CD4-positive, CD25-positive, alpha-beta regulatory T cell (primary cell): ENCODE measurements at places on chromosomes 2 and 18. TPM values are rescaled to one million over a fixed set of nuclear protein-coding genes. Genes with fewer than 3 reads are reported as not detected.

Gene SPC25
- 0.96 TPM for total RNA-seq

DNA sequence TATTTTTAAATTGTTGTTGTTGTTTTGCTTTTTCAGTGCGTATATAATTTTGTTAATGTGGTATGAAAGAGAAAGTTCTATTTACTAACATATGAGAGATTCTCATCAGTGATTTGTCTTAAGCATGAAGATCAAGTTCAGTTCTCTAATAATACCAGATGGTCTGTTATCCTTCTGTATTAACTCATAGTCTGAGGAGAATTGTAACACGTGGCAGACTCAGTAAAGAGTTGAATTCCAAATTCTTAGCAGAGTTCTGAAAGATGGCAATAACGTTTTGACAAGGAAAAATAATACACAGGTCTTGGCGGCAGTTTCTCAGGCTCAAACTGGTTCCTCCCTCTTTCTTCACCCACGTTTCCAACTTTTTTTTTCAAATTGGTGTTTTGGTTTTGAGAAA, 17.2 kb upstream of the COL3A1 start:
- no peak overlapping the region for H3K27ac ChIP-seq
- no peaks in the 10 kb centered on the region for H3K27me3 ChIP-seq
- no peaks in the 10 kb centered on the region for H3K36me3 ChIP-seq

DNA sequence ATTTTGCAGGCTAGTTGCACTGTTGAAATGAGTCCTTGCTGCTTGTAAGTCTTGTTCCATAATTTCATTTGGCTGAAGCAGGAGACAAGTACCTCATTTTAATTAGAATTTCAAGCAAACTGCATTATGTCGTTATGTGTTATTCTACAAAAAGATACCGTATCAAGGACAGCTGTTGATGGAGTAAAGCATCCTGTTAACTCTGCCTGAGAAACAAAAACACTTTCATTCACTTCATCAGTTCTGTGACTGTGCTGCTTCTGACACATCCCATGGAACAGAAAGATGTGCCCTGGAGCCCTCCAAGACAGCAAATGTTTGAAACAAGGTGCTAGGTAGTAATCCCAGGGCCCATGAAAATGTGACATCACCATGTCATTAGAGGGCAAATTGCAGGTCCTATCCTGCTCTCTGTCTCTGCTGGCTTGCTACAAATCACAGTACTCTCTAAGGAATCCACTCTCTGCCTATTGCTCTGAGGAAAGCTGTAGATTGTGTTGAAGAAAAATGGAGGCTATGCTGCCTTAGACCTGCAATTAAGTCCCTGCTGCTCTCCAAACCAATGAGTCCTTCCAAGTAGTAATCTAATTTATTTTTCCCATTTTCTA, 209.7 kb upstream of the PARD3B start:
- H3K27ac ChIP-seq = no peak overlapping the region
- H3K4me3 ChIP-seq = no peak overlapping the region
- no peaks in the 10 kb centered on the region for H3K36me3 ChIP-seq
- H3K4me1 ChIP-seq = no peaks in the 10 kb centered on the region
- no peak for DNase-seq
- peaks cover 17% of the 10 kb centered on the region for H3K27me3 ChIP-seq

- peak; percentile 44 for DNase-seq
- H3K4me1 ChIP-seq = peaks cover 7% of the 10 kb centered on the region
- H3K36me3 ChIP-seq = no peaks in the 10 kb centered on the region
Observed at GRCh38 chr2:207725873-207726578, 14.6 kb downstream of the CCNYL1 start.

- H3K4me3 ChIP-seq = no peak overlapping the region
- DNase-seq = no peak
- H3K27me3 ChIP-seq = no peaks in the 10 kb centered on the region
- H3K36me3 ChIP-seq = no peaks in the 10 kb centered on the region
- H3K4me1 ChIP-seq = no peaks in the 10 kb centered on the region
- no peak overlapping the region for H3K27ac ChIP-seq
Observed at GRCh38 chr2:156165742-156166141, 166.8 kb downstream of the NR4A2 start.
